ENCODE measurements at places on chromosomes 16 and 17.

GRCh38 chr17:10790491-10791401, 13.2 kb downstream of the TMEM238L start:
- no peak for DNase-seq

DNA sequence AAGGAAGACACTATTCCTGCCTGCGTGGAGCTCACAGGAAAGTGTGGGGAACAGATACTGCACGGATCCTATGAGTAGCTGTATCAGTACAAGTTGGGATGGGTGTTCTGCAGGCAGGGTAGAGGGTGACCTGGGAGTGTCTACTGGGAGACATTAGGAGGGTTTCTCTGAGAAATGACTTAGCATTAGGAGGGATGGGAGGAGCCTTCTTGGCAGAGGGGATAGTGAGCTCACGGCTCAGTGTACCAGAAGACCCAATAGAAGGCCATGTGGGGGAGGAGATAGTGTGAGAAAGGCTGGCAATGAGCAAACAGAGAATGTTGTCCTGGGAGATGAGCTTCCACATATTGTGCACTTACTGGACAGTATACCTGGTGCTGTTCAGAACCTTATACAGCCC, 109.1 kb downstream of the MSI2 start:
- DNase-seq: no peak

GRCh38 chr17:65545705-65546523, 15.5 kb downstream of the AXIN2 start:
- DNase-seq: no peak

- no peak for DNase-seq
Measured at GRCh38 chr17:78793968-78794367, 11.9 kb upstream of the CYTH1 start.
